ENCODE measurements at places on chromosomes 12 and 14.

- peak; percentile 10 for DNase-seq
These were observed 86.5 kb downstream of the ATP2B1 start for GRCh38 chr12:89622115-89622514.

GRCh38 chr12:41684997-41685396 lies 459.7 kb downstream of the GXYLT1 start:
- DNase-seq, result no peak

DNA sequence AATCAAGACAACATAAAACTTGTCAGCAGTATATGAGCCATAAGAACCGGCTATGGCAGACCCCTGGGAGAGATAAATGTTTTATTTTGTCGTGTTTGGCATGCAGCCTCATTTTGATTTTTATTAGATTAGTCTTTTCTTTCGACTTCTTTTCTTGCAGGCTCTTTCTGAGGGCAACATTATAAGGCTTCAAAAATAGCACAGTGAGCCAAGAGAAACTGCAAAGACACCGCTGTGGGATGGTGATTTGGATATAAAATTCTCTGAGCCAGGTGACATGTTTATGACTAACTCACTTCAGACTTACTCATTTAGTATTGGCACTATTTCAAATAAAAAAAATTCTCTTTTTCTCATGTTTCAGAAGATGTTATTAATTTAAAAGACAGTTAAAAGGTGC lies 96.8 kb upstream of the PKP2 start:
- DNase-seq, result no peak

DNA sequence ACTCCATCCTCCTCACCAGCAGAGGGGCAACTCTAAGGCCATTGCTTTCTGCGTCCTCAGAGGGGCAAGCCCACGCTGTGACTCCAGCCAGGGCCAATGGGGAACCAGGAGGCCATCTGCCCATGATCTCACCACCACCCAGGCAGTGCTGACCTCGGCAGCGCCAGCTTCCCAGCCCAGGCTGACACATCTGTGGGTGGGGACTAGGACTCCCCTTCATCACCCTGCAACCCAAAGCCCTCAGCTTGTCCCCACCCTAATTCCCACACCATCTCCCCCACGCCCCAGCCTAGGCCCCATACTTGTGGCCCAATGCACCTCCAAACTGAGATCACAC lies 58.6 kb downstream of the VWF start:
- DNase-seq, result no peak

GRCh38 chr14:65069874-65070413 lies 32.4 kb downstream of the MAX start:
- no peak for DNase-seq

GRCh38 chr14:65756880-65757279 lies 344.4 kb downstream of the FUT8 start:
- DNase-seq, result no peak

GRCh38 chr12:80222261-80222660 lies 122.9 kb downstream of the OTOGL start:
- DNase-seq, result peak; percentile 23

DNA sequence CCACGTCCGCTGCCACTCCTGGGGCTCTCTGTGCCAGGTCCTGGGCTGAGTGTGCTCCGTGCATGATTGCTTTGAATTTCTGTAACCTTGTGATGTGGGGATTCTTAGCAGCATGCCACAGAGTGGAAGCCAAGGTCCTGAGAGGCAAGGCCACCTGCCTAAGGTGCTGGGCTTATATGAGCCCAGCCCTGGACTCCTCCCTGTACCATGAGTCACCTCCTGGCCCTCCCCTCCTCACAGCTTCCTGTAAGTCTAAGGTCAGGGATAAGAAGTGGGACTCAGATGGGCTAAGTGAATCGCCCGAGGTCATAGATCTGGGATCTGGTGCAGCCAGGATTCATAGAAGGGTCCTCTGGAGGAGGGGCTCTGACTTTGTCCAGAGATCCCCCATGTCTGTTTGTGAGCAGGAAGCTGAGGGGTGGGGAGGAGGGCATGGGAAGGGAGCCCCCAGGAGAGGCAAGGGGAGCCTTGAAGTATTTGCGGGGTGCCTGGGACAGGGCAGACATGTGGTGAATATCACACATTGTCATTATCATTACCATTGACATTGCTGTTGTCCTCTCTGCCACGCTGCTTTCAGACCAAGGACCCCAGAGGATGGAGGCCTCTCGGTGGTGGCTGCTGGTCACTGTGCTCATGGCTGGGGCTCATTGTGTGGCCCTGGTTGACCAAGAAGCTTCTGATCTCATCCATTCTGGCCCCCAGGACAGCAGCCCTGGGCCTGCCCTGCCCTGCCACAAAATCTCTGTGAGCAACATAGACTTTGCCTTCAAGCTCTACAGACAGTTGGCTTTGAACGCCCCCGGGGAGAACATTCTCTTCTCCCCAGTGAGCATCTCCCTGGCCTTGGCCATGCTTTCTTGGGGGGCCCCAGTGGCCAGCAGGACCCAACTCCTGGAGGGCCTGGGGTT lies 28.8 kb downstream of the SERPINA3 start:
- no peak for DNase-seq
